ENCODE measurements at places on chromosomes 7 and 10.
A peak's percentile ranks its signal among the peaks of the same experiment; 100 is the strongest.

DNA sequence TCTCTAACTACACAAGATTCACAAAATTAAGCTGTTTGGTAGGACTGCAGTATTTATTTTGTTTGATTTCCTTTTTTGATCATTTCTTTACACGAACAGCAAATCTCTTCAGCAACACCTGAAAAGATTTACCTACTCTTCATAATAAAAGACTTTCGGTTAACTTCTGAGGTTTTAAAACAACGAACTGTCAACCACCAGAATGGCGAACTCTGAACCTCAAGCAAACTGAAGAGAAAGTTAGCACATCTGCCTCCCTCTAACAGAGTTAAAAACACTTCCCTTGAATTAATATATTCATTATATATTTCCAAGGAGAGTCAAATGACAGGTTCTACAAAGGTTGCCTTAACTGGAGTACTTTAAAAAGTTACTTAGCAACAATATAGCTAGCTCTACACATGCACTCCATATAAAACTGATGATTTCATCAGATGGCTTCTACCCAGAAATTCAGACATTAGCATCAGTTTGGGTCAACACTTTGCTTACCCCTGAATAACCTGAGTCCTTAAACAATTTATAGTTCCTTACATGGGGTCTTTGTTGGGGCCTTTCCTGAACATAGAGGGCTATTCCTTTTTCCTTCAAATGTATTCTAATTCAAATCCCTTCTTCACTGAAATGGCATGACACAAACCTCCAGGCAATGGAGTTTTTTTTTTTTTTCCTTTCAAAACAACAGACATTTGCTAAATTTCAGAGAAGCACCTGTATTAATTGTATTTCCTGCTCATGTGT lies 118.3 kb downstream of the SEM1 start:
- peak; percentile 79 for DNase-seq

GRCh38 chr7:106270122-106270977 lies 14.4 kb downstream of the NAMPT start:
- DNase-seq = no peak

GRCh38 chr10:118277871-118278270 lies 64.3 kb downstream of the FAM204A start:
- DNase-seq = no peak

- no peak for DNase-seq
Observed at GRCh38 chr7:29561271-29561670, 2.4 kb upstream of the PRR15 start.

DNA sequence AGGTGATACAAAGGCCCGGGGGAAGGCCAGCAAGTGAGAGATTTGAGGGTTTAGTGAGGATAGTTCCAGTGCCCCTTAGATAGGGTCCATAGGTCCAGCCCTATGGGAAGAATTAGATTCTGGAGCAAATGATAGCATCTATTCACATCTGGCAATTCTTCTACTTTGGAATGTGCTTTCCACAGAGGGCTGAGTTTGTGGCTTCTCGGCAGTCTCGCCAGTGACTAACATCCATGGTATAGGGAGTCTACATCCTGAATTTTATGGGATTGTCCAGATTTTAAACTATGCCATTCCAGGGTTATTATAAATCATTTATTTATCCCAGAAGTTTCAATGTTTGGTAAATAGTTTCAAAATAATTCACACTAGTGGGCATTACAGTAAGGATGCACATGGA lies 207.3 kb upstream of the ADO start:
- DNase-seq = no peak

GRCh38 chr10:111265341-111265740 lies 188.5 kb downstream of the ADRA2A start:
- no peak for DNase-seq

GRCh38 chr7:101315336-101315735 lies 6.3 kb downstream of the IFT22 start:
- no peak for DNase-seq

Measured in NCI-H748 treated with DMSO at 0.1 percent for 48 hours (cell line).